Eye (tissue), 1 donor: ENCODE measurements at places on chromosomes 16 and 17.

DNA sequence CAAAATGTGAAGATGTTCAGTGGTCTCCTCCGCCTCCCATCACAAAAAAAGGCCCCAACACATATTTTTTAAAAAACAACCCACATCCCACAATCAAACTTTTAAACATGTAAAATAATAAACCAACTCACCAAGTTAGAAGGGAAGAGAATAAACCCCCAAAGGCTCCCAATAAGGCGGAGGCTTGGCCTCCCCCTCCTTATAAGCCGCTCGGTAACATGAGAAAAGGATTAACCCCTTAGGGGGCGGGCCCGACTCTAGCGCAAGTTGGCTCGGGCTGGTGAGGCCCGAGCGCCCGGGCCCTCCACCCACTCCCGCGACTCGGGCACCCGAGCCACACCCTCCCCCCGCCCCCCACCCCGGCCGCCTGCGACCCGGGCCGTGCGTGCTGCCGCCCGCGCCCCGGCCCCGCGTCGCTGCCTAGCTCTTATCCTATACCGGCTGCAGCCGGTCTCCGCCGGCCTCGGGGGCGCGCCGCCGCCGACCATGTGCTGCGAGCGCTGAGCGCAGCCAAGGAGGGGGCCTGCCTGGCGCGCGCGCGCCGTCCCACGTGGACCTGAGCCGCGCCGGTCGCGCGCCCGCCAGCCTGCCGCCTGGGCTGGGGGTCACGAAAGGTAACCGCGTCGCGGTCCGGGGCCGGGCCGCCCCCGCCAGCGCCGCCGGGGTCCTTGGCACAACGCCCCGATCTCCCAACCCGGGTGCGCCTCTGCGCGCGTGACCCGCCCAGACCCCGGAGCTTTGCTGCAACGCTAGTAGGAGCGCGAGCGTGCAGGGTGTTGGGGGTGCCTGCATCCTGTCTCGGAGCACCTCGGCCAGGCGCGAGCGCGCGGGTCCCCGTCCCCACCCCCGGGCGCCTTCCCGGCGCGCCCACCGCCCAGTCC lies at the start of the genes ARSG and SLC16A6:
TSS of gene ARSG (plus strand) at position 541 of the 881 bp plus-strand sequence. CDS start 15,999 bp downstream, outside the sequence.
TSS of gene SLC16A6 (minus strand) at position 173 of the 881 bp plus-strand sequence. CDS start 12,807 bp downstream, outside the sequence.
- DNase-seq: peak; percentile 89

- no peak for DNase-seq
Measured at GRCh38 chr16:11160676-11161115, 95.3 kb downstream of the SOCS1 start.

DNA sequence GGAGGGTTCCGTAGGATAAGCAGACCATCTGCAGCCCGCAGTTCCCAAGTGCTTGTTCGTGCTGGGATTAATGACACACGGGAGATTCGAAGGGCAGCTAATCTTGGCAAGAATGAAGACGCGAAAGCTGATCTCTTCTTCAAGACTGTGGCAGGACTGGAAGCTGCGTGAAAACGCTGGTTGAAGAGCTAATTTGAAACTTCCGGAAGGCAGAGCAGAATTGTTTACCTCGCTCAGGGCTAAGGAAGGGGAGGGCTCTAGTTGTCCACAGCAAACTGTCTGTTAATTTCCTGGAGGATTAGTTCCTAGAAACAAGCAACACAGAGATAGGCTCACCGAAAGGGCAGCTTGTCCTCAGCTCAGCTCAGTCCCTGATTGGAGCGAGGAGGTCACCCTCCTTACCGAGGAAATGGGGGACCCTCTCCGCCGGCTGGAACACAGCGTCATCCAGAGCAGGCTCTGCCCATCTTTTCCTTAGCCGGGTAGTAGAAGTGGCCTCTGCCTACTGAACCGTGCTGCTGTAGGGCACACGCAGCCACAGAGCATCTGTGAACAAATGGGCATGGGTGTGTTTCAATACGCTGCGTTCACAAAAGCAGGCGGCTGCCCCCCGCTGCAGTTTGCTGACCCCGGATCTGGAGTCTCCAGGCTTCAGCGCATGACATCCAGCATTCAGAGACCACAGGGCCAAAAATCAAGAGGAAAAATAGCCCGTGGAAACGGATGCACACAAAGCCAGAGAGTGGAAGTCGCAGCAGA lies 16.7 kb upstream of the BAIAP2 start:
- DNase-seq: peak; percentile 82

DNA sequence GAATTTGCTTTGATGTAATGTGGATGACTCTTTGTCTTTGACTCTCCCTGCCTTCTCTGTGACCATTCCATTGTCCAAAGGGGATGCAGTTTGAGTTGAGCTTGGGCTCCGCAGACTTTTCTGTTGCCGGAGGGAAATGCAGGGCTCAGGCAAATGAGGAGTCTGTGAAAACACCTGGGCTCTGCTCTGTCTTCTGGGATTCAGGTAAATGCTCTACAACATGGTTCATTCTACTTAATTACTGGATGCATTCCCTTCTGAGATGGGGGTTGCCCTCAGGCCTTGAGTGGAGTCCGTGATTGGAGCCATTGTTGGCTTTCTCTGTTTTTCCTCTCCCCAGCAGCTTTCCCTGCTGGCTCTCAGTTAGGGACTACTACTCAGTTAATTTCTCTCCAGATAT lies 26.4 kb upstream of the SPNS2 start:
- DNase-seq: no peak

DNA sequence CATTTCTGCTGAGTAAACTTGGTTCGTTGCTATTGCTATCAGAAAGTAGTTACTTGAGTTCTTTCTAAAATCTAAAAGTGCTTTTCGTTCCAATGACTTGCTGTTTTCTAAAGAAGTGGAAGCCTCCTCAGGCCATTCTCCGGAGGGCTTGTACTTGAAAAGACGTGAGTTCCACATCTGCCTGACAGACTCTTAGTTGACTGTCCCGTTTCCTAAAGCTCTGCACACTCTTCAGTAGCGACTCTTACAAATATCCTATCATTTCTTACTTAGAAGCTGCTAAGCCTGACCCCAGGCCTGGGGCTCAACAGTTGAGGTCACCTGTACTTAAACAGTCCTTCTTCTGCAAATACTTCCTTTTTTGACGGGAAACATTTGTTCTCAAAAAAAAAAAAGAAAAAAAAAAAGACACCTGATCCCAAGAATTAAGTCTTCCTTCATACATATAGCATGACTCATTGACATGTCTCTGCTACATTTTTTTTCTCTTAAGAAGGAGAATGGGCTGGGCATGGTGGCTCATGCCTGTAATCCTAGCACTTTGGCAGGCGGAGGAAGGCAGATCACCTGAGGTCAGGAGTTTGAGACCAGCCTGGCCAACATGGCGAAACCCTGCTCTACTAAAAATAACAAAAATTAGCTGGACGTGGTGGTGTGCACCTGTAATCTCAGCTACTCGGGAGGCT lies 61.5 kb downstream of the DHRS7C start:
- no peak for DNase-seq

DNA sequence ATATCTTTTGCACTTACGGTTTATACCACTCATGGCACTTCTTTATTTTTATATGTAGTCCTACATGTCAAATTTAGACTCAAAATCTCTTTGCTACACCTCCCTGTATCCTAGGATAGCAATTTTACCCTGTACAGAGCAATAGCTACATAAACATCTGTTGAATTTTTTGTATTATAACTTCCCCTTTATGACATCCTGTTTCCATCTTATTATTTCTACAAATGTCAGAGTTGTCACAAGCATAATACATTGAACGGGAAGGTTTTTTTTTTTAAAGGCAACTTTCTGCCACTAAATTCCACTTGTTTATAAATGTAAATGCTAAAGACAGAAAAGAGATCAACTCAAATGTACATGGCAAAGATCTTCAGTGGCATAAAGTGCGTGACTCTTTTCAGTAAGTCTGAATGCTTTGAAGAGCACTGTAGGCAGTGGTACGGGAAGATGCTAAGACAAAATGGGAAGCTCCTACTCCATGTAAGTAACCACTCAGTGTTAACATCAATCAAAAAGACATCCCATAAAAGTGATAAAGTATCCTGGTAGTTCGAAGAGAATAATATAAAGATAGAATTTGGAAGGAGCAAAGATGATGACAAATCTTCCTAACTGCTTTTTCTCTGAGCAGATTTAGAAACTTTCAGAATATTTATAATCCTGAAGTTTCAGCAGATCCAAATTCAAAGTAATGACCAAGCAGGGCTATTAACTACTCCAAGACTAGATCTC lies 26.8 kb downstream of the GNA13 start:
- DNase-seq: no peak

DNA sequence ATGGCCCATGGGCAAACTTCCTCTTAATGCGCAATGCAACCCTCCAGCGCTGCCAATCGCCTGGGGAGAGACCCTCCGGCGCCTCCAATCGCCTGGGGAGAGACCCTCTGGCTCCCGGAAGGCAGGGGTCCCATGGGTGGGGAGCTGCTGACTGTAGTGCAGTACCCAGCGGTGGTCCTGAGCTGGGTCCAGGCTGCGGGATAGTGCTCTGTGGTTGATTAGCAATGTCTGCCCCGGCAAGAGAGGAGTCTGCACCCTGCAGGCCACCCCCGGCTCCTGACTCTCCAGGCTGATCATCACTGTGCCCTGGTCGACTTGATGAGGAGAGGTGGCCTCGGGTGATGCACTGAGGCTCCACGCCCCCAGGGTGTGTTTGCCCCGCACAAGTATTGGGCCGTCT lies 44.6 kb upstream of the ZNF469 start:
- no peak for DNase-seq

GRCh38 chr16:64092271-64092670 lies 1029.6 kb downstream of the CDH11 start:
- DNase-seq: peak; percentile 15

DNA sequence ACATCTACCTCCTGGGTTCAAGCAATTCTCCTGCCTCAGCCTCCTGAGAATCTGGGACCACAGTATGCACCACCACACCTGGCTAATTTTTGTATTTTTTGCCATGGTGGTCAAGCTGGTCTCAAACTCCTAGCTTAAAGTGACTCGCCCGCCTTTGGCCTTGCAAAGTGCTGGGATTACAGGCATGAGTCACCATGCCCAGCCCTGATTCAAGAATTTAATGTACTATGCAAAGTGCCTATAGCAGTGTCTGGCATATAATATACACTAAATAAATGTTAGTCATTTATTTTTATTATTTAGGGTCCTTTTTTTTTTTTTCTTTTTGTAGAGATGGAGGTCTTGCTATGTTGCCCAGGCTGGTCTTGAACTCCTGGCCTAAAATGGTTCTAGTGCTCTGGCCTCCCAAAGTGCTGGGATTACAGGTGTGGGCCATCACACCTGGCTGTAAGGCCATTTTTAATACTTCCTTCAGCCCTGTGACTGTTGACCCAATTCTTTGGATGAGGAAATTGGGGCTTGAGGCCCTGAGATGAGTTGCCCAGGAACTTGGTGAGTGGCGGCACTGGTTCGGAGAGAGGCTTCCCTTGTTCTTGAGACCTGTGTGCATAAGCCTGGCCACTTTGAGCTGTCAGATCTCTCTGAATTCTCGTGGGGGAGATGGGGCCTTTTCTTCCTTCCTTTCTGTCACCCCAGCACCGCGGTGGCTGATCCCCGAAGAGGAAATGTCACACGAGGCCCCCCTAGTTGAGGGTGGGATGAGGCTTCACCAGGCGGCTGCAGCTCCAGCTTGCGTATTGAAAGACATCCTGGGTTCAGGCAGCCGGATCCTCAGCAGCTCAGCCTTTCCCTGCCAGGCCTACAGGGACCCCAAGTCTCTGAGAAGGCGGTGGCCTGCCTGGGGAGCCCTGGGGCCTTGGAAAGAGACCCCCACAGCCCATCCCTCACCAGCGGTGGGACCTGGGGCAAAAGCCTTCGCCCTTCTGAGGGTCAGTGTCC lies 38.7 kb downstream of the LAT start:
- no peak for DNase-seq

GRCh38 chr17:42677921-42678781 lies 1.4 kb upstream of the PLEKHH3 start:
- peak; percentile 96 for DNase-seq

- no peak for DNase-seq
Measured at GRCh38 chr16:88767546-88768070, 17.4 kb downstream of the PIEZO1 start.

DNA sequence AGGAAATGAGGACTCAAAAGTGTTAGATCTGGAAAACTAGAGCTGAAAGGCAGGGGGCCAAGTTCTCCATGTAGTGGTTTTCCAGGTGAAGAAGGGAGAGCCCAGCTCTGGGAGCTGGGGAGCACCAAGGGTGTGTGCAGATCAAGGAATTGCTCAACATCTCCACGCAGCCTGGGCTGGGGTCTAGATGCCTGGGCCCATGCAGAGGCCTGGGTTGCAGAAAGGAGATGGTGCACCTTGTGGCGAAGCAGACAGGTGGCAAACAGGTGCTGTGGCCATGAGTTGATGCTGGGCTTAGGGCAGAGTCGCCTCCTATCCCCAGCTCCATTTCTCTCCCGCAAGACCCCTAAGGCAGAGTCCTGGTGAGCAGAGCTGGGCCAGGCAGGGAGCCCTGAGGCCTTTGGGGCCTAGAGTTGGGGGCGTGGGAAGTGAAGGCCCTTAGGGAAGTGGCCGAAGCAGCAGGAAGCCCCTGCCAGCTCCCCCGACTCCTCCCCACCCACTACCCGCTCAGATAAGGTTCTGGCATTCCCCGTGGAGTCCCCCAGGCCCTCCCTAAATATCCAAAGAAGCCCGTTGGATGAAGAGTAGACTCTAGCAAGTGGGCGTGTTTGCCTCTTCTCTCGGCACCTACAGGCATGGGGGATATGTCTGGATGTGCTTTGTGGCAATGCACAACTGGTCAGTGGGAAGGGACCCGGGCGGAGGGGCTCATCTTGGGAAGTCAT lies 777 bp downstream of the FOXN1 start:
- DNase-seq: no peak

DNA sequence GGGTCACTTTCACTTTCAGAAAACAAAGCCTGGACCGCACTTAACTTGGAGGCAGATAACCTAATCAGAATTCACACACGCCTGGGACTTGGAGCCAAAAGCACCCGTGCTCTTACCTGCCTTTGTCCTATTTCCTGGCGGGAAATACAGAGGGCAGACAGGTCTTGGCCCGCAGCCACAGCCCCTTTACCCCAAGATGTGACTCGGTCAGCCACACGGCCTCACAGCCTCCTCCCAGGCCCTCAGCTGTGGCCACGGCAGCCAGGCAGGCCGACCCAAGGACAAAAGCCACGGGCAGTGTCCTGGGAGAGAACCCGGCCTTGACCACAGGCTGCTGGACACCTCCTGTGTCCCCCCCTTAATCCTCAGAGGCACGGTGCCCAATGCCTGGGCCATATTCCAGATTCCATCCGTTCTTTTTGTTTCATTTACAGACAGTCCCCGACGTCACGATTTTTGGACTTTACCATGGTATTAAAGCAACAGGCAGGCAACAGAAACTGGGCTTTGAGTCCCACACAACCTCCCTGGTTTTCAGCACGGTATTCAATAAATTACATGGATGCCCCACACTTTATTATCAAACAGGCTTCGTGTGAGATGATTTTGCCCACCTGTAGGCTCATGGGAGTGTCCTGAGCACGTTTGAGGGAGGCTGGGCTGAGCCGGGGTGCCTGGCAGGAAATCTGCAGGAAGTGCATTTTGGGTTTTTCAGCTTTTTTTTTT lies 30.1 kb upstream of the GAA start:
- DNase-seq: no peak

GRCh38 chr16:3194792-3195191 lies 6.8 kb downstream of the OR1F1 start:
- no peak for DNase-seq

GRCh38 chr17:46191322-46192188 lies 1.7 kb downstream of the KANSL1 start:
- peak; percentile 82 for DNase-seq

DNA sequence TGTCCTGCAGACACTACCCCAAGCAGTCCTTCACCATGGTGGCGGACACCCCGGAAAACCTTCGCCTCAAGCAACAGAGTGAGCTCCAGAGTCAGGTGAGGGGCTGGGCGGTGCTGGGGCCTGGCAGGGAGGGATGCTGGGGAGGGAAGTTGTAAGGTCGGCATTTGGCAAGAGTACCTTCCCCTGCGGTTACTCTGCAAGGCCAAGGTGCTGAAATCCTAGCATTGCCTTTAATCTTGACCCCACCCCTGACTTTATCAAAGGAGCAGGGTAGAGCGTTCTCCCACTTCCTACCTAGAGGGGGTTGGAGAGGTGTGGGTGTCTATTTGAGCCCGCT lies 20.5 kb downstream of the LASP1 start:
- no peak for DNase-seq
